Myometrial cell (primary cell): ENCODE measurements at places on chromosomes 13 and 19. TPM values are rescaled to one million over a fixed set of nuclear protein-coding genes. Genes with fewer than 3 reads are reported as not detected.

The RNF113B gene
- total RNA-seq = not detected in 2 replicates

The NAA16 gene
- 6.2 and 11.5 TPM in 2 replicates for total RNA-seq

The NKPD1 gene
- total RNA-seq = under 0.01 TPM in 1 of 2 replicates, not detected in the other

The SYNE4 gene
- total RNA-seq = 0.18 TPM in 1 of 2 replicates, not detected in the other

The GDF15 gene
- total RNA-seq = 92.8 and 101 TPM in 2 replicates

The ZNF181 gene
- 4.3 and 11.8 TPM in 2 replicates for total RNA-seq

The KATNAL1 gene
- total RNA-seq = 12.1 and 30.7 TPM in 2 replicates
